ENCODE measurements at places on chromosomes 1 and 21.
A peak's percentile ranks its signal among the peaks of the same experiment; 100 is the strongest.

DNA sequence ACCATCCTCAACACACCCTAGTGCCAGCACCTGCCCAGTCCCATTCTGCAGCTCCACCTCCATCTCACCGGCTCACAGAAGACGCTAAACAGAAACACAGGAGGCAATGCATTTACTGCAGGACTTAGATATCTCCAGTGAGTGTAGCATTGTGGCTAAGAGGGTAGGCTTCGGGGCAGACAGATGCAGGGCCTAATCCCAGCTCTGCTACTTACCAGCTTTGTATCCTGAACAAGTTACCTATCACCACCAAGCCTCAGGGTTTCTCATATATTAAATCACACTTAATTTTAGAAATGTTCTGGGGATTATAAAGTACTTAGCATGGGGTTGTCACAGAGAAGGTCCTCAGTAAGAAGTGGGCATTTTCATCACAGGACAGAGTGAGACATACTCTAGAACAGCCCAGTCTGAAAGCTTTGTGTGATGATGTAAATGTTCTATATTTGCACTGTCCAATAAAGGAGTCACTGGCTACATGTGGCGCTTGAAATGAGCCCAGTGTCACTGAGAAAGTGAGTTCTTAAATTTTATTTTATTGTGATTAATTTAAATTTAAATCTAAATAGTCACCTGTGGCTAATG, 149.3 kb upstream of the C8B start:
- no peak for DNase-seq

DNA sequence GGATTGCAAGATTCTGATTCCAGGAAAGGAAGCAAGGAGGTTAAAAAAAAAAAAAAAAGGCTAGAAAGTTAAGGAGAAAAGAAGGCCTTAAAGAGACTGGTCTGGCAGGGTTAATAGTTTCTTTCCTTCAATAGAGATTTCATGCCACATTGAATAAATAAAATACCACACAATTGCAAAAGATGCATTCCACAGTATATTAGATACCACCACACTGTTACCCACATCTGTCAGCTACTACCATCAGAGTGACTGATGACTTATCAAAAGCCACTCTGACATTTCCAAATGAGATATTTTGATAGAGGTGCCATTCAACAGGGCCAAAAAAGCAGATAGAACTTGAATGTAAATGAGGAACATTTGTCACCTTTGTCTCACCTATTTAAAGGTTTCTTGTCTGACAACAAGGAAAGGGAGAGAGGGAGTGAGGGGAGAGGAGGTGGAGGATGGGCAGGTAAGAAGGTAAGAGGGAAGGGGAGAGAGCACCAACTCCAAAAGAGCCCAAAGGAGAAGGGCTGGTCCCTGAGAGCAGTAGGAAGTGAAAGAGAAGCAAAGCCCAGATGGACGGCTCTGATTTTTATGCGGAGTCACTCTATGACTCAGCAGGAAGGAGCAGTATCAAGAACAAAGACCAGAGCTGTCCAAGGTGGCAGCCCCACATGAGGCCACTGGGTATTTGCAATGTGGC, 38.3 kb downstream of the LRRN2 start:
- DNase-seq, result no peak

- DNase-seq, result no peak
Measured at GRCh38 chr1:29129916-29130315, 6.2 kb upstream of the TMEM200B start.

DNA sequence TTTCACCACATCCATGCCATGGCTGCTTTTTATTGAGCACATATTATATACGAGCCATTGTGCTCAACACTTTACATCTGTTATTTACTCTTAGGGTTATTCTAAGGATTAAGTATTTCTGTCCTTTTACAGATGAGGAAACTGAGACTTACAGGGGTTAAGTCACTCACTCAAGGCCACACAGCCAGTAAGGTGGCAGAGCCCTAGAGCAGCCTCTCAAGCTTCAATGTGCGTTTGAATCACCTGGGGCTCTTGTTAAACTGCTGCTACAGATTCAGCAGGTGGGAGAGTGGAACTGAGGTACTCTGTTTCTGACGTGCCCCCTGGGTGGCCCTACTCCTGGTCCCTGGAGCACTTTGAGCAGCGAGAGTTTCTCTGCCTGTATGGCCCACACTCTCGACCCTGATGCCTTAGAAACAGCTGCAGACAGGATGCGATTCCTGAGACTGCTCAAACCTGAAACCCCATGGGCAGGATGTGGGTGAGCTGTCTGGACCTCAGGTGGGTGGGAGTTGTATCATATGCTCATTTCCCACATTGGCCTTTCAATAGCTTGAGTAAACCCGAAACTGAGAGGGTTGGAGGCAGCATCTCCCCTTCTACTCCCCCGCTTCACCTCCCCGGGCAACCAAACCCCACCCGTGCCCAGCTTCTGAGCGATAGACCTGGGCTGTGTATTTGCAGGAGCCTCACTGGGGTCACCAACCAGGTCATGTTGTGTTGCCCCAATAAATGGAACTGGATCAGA, 59.3 kb downstream of the MAN1C1 start:
- DNase-seq, result peak; percentile 70

GRCh38 chr1:32933742-32934322, 30.8 kb downstream of the RNF19B start:
- no peak for DNase-seq

DNA sequence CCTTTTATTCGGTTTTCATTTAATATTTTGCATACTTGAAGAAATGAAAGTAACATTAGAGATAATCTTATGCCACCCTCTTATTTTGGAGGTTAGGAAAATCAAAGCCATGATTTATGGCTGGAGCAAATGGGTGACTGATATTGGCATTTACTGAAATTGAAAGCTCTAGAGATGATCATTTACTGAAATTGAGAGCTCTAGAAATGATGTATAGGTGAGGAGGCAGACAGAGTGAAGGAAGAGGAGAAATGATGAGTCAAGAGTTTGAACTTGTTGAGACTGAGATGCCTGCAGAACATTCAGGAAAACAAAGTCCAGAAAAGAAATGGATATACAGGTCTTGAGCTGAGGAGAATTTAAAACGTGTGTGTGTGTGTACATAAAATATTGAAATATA, 217.6 kb downstream of the LTN1 start:
- DNase-seq, result no peak

- no peak for DNase-seq
Measured at GRCh38 chr1:19187852-19188251, 22.2 kb downstream of the UBR4 start.

DNA sequence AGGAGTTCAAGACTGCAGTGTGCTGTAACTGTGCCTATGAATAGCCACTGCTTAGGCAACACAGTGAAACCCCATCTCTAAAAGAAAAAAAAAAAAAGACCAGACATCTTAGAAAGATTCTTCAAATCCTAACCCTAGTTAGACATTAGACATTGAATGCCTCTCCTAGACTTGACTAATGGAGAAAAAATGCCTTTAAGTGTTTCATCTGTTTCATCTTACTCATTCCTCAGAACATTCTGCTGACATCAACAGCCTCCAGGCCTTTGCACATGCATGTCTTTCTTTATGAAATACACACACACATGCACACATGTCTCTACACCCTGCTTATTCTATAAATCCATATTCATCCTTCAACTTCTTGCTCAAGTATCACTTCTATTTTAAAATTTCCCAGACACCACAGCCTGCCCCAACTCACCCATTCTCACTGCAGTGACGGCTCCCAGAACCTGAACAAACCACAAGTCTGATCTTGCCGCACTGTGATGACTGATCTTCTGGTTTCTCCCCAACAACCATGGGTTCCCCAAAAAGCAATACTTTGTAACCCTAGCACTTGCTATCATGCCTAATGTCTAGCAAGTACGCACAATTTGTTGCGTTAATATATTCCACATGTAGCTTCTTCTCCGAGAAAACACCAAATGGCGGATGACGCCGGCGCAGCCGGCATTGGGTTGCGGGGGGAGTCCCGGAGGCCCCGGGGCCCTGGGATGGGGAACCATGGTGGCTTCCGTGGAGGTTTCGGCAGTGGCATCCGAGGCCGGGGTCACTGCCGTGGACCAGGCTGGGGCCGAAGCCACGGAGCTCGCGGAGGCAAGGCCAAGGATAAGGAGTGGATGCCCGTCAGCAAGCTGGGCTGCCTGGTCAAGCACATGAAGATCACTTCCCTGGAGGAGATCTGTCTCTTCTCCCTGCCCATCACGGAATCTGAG, 37.4 kb downstream of the LRRC52 start:
- DNase-seq, result no peak

DNA sequence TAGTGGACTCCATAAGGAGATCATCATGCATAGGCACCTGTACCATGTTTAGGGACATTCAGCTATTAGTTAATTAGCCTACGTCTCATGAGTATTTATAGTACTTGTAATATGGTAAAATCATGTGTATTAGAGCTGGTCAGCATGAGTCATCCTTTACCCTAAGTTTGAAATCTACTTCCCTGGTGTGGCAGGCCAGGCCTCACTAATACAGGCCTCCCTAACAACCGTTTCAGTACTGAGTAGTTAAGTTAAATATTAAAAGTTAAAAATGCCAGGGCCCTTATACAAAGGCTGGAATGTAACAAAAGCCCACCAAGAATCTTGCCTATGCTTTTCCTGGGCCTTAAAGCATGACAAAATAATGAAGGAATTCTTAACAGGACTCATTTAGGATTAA, 356.3 kb upstream of the DPYD start:
- no peak for DNase-seq

GRCh38 chr21:36203603-36203889, 46.9 kb downstream of the DOP1B start:
- DNase-seq, result no peak

DNA sequence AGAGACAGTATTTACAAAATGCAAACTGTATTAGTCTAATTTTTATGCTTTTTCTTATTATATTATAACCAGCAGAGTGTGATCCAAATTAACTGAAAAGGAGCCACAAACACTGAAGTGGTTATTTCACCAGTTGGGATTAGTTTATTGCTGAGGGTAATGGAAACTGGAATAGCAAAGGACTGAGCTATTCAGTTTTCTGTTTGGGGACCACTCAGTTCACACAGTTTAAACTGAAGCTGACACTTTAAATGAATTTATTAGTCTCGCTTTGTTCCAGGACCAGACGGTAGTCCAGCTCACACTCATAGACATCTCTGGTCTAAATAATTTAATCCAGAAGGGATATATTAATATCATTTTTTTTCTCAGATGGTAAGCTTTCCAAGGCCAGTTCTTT, 410.7 kb downstream of the LTN1 start:
- no peak for DNase-seq

DNA sequence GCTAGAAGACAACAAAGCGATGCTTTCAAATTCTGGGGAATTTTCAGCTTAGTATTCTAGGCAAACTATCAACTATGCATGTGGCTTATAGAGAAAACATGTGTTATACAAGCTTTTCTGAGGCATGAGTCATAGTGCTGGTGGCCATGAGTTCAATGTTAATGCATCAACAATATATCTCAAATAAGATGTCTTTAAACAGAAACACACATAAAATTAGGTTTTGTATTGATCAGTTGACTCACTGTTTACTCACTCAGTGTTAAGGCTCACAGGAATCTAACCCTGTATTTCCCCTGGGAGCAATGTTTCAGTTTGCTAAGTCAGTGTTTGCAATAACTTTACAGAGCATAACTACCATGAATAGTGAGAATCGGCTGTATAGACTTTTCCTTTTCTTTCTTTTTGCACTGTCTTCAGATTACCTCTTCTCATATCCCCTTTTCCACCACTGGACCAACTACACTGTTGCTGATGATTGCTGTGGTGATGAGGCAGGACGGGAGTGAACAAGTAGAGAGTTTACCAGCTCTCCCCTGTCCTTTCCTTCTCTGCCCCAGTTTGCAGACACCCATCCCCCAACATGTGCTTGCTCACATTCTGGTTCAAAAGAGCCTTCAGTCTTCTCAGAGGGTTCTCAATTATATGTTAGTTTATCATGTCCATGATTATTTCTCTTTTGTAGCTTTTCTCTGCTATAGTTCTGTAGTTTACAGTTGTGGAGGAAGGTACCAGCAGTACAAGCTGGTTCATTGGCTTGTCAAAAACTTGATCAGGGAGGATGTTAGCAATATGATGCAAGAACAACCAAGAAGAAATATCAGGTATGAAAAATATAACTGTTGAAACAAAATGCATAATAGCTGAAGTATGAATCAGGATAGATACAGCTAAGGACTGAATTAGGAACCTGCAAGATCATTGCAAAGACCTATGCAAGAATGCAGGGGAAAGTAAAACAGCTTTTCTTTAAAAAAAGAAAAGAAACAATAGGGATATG, 23.9 kb downstream of the CD2 start:
- DNase-seq, result no peak

- DNase-seq, result no peak
Measured at GRCh38 chr1:82710091-82710490, 909.4 kb downstream of the ADGRL2 start.

DNA sequence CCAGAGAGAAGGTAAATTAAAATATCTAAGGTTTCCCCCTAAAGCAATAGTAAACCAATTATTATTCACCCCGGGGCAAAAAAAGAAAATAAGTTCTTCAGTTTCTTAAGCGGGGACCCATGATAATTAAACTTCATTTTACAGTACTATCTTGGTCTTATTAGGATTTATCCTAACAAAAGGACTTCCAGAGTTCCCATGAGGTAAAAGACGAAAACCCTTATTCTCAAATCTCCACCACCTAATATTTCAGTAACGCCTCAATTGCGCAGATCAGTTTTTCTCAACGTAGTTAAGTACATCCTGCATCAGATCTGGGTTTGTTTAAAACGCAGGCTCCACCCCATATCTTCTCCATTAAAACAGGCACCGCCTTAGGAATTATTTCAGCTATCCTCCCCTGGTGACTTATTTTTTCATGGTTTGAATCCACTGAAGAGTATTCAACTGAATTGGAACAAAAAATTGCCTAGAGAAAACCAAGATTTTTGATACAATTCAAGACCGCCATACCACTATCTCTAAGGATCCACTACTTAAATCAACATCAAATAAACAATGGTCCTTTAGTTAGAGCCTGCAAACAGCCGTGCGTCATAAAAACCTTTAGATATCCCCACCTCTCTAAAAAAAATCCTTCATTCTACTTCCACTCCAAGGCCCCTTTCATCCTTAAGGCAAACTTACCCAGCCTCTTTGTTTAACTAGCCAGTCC, 1.7 kb downstream of the MCL1 start:
- peak; percentile 51 for DNase-seq

- DNase-seq, result no peak
Measured at GRCh38 chr21:39004634-39005501, 178.4 kb downstream of the PSMG1 start.

- no peak for DNase-seq
Measured at GRCh38 chr1:31218705-31219104, 21.0 kb downstream of the NKAIN1 start.

DNA sequence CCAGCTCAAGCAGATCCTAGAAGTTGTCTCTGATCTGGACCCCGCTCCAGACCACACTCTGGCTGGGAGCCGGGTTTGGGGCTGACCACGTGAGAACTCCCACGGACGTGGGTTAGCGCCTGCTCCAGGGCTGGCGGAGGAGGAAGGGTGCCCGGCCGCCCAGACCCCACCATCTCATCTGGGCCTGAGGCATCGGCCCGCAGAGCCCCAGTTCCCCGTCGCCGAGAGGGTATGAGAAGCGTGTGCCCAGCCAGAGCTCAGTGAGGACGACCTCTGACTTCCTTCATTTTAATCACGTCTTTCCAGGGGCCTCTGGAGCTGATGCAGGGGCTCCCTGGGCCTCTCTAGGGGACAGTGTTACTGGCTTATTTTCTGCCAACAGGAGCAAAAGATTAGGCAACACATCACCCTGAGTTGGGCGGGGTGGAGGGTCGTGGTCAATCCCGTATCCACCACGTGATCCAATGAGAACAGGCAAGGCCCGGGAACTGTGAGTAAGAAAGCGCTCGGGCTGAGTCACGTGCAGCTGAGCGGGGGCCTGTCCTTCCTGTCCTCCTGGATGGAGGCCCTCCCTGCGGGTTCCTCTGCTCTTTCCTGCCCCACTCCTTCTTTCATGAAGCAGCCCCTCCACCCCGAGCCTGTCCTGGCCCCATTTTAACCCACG, 81.1 kb downstream of the SIK1 start:
- DNase-seq, result peak; percentile 10

GRCh38 chr1:4794020-4794780, 139.8 kb downstream of the AJAP1 start:
- DNase-seq, result no peak
